Dermis microvascular lymphatic vessel endothelial cell (primary cell): ENCODE measurements at places on chromosomes 2 and 18.

GRCh38 chr2:148681443-148681842 is 36.9 kb downstream of the EPC2 start:
- DNase-seq: no peak

DNA sequence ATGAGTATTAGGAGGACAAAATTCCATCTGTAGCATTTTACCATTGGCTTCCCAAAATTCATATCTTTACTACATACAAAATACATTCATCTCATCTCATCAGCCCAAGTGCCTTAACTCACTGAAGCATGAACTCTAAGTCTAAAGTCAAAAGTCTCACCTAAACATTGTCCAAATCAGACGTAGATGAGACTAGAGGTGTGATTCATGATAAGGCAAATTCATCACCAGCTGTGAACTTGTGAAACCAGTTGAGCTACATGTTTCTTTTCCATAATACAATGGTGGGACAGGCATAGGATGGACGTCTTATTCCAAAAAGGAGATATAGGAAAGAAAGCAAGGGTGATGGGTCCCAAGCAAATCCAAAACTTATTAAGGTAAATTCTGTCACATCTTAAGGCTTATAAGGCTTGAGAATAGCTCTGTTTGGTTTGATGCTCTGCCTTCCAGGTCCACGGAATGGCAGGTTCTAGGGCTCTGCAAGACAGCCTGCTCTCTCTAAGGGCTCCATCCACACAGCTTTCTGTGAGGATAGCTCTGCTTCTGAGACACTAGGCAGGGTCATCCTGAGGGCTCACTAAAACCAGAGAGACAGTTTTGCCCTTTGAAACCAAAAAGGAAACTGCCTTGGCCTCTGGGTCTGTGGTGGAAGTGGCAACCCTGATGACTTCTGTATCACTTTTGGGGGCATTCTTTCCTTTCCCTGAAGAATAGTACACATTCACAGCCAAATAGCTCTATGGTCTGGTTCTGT is 9.6 kb downstream of the IFIH1 start:
- DNase-seq: no peak

- no peak for DNase-seq
Measured at GRCh38 chr2:180222644-180223043, 215.5 kb upstream of the CWC22 start.

DNA sequence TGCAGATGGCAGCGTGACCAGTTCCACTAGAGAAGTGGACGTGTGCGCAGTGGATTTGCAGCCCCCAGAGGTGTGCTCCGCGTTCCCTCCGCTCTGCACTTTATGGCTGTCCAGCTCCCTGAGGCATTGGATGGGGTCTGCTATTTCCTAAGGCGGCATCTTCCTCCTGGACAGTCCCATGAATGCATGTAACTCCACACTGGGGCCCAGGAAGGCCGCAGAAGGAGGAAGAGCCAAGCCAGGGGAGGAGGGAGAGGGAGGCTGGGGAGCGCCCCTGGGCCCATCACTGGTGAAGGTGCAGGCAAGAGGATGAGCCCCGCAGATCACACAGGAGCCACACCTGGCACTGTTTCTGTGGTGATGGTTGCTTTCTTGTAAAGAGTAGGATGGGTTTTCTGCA is 99.1 kb downstream of the PTGR3 start:
- DNase-seq: no peak

- DNase-seq: no peak
Measured at GRCh38 chr2:186546846-186547245, 43.0 kb upstream of the ITGAV start.

GRCh38 chr2:148670773-148671172 is 26.2 kb downstream of the EPC2 start:
- no peak for DNase-seq

- DNase-seq: no peak
Measured at GRCh38 chr18:26655525-26656430, 107.4 kb upstream of the KCTD1 start.

- no peak for DNase-seq
Measured at GRCh38 chr2:202169131-202169530, 69.3 kb downstream of the SUMO1 start.

GRCh38 chr2:101706121-101706818 is 8.8 kb downstream of the MAP4K4 start:
- DNase-seq: no peak

GRCh38 chr2:12169721-12170120 is 423.3 kb downstream of the LPIN1 start:
- DNase-seq: peak; percentile 74

DNA sequence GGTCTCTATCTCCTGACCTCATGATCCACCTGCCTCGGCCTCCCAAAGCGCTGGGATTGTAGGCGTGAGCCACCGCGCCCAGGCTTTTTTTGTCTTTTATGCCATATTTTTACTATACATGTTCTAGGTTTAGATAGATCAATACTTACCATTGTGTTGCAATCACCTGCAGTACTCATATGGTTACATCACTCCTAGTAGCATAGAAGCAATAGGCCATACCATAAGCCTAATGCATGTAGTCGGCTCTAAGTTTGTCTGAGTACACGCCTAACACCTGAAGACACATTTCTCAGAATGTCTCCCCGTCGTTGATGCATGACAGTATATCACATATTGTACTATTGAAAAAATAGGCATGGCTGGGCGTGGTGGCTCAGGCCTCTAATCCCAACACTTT is 27.1 kb upstream of the TGIF1 start:
- DNase-seq: no peak

GRCh38 chr2:227228061-227228667 is 63.7 kb downstream of the COL4A3 start:
- DNase-seq: no peak

DNA sequence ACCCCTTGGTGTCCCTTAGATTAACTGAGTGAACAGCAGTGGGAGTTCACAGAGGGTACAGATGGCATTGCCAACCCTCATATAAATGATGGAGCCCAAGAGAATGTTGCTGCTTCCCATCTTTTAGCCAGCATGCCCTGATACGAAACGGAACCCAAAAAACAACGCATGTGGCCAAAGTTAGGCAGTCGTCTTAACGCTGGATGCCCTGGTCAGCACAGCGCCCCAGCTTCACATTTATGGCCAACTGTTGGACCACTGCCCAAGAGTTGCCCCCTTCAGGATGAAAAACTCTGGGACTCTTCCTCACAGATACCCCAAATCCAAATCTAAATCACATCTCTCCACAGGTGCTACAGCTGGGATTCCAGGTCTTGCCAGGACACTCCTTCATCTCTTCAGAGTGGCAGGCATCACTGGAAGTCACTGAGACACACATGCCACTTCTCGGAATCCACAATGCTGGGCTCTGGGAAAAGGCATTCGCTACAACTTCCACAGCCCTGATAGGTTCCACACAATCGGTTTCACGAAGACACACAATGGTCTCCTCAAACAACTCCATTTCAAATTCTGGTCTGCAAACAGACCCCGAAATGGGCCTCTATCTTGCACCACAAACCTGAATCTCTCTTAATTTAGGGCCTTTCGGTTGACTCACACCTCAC is 44.6 kb downstream of the LONRF2 start:
- no peak for DNase-seq

DNA sequence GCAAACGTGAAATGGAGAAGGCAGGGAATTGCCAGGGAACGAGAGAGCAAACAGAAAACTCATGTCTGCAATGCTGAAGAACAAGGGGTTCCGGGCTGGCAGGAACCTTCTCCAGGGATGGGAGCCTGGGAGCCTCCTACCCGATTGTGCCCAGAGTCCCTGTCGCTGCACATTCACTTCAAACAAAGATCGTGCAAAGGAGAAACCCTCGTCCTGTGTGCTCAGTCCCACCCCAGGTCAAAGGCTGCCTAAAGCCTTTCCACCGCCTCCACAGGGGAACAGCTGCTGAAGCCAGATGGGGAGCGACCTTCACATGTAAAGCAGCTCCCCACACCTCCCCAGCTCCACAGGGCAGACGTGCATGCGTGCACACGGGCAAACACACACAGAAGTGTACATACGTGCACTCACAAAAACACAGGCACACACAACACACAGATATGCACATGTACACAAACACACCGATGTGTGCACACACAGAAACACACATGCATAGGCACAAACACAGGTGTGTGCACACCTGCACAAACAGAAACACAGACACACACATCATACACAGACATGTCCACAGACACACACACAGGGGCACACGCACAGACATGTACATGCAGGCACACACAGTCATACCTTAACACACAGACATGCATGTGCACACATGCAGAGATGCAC is 460.1 kb upstream of the SALL3 start:
- DNase-seq: no peak

DNA sequence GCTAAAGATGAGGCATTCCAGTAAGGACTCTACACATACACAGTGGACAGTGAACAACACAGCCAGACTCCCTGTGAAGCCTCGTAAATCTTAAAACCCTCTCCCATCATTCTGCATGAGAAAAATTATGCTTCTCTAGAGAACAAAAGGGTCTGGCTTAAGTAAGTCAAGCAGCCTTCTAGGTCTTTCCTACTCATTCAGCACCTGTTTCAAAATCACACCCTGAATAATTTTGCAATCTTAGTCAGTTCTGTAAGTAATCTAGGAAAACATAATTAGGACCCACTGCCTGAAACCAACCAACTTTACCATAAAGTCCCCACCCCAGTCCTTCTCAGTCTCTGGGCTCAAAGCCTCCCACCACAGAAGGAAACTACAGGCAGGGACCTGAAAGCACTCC is 19.7 kb downstream of the IAH1 start:
- DNase-seq: no peak

- DNase-seq: no peak
Measured at GRCh38 chr18:8121942-8122480, 487.2 kb upstream of the RAB12 start.

DNA sequence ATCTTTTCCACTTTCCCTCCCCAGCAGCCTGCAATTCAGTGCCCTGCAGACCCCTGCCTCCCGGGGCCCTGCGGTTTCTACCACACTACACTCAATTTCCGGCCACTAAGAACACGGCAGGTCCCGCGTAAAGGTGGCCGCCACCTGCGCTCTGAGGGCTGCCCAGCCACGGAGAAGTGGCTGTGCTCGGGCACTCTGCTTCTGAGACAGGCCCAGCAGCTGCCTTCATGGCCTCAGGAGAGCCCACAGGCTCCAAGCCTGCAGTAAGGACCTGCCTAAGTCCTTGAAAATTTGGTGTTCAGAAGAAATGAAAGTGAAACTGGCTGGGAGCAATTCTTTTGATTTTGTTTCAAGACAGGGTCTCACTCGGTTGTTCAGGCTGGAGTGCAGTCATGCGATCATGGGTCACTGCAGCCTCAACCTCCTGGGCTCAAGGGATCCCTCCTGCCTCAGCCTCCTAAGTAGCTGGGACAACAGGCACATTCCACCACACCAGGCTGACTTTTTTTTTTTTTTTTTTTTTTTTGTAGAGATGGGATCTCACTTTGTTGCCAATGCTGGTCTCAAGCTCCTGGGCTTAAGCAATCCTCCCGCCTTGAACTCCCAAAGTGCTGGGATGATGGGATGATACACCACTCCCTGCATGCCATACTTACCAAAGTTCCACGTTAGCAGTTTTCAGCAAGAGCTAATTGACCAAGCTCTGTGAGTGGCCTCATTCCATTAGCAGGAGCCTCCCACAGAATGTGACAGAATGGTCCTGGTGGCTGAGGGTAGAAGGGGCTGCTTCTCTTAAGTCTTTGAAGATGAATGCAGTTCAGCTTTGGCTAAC is 14.6 kb upstream of the ALPP start:
- DNase-seq: no peak

DNA sequence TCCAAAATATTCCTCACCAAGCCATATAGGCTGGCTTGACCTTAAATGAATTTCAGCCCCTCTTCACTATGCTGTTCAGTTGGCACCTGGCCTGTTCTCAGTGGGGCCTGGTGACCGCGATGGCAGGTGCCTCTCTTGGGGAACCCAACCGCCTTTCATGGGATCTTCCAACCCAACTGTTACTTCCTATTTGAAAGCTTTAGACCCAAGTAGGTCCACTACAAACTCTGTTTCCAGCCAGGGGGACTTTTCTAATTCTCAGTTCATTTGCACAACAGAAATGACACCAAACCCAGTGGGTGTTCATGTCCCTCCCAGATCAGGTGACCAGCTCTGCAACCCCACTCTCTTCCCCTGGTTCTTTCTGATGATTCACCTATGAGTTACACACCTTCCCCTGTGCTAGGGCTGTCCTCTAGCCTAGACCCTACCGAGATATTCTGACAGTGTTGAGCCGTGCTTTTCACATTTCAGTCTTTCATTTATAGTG is 35.6 kb upstream of the NDUFV2 start:
- DNase-seq: no peak

- no peak for DNase-seq
Measured at GRCh38 chr2:112939425-112939824, 28.5 kb downstream of the IL37 start.

GRCh38 chr18:27793013-27793785 is 383.7 kb downstream of the CDH2 start:
- DNase-seq: no peak

DNA sequence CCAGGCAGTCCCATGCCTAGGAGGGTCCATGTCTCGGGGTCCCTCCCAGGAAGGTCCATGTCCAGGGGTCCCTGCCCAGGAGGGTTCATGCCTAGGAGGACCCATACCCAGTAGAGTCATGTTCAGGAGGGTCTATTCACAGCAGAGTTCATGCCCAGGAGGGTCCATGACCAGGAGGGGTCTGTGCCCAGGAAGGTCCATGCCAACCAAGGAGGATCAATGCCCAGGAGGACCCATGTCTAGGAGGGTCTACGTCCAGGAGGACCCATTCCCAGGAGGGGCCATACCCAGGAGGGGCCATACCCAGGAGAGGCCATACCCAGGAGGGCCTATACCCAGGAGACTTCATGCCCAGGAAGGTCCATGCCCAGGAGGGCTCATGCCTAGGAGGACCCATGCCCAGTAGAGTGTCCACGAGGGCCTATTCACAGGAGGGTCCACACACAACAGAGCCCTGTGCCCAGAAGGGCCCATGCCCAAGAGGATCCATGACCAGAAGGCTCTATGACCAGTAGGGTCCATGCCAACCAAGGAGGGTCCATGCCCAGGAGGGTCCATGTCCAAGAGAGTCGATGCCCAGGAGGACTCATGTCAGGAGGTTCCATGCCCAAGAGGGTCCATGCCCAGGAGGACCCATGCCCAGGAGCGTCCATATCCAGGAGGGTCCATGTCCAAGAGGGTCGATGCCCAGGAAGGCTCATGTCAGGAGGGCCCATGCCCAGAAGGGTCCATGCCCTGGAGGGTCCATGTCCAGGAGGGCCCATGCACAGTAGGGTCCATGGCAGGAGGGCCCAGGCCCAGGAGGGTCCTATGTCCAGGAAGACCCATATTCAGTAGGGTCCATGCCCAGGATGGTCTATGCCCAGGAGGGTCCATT is 10.1 kb downstream of the GPR35 start:
- DNase-seq: no peak

DNA sequence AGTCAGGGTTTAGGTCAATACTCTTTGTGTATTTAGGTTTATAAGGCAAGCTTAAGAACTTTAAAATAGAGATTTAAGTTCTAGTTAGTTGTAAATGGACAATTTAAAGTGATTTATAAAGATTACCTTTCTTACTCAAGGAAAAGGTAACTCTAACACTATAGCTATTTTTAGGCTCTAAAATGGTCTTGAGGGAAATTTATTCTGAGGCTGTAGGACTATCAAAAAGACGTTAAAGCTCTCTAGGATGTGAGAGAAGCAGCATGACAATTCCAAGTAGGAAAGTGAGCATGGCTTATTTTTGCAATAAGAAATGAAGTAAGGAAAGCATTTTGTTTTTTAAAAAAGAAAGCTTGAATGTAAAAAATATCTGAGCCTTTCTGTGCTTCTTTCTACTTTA is 78.1 kb downstream of the ZDBF2 start:
- no peak for DNase-seq

- DNase-seq: no peak
Measured at GRCh38 chr2:3142961-3143571, 234.6 kb downstream of the EIPR1 start.
